HT1080 (cell line): ENCODE measurements at places on chromosomes 2 and 18.

DNA sequence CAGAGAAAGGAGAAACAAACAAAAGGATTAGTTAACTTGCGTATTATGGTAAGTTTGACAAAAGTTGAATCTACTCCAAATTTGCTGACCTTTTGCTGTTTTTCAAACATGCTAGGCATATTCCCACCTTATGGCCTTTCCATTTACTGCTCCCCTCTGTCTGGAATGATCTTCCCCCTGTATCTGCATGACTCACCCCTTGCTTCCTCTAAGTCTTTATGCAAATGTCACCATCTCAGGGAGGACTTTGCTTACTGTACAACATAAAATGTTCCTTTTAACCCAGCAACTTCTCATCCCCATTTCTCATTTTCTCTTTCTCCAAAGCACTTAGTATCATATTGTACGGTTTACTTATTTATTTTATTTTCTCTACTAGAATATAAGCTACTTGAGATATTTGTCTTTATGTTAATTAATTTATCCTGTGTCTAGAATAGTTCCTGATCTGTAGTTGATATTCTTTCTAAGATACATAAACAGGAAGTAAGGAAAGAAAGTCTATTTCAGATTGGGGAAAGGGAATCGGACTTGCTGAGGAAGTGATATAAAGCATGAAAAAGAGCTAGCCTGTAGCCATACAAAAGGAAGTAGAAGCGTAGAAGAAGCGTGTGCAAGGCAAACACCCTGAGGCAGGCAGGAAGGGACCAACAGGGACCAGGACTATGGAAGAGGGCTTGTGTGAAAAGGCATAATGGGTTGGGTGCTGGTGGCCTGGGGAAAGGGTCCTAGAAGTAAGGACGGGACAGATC is 144.9 kb upstream of the ERBB4 start:
- peak; percentile 54 for DNase-seq

- DNase-seq: no peak
Observed at GRCh38 chr2:68420254-68420910, 46.7 kb downstream of the FBXO48 start.

DNA sequence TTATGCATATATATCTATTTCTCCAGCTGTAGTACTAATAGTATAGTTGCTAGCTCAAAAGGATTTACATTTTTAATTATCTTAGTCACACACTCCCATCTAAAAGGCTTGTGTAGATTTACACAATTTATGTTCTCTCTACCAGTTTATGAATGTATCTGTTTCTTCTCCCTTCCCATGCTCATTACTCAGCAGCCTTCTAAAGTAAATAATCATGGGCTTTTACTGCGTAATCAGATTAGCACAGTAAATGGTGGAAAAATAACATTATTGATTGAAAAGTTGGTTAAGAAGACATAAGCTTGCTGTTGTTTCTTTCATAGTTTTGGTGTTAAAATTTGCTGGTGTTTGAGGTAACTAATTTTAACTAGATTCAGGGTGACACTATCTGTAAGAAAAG is 81.8 kb downstream of the PTPN4 start:
- no peak for DNase-seq

GRCh38 chr2:160931531-160931930 is 228.7 kb upstream of the TANK start:
- no peak for DNase-seq

GRCh38 chr2:222797261-222797660 is 63.6 kb upstream of the ACSL3 start:
- DNase-seq: no peak

- no peak for DNase-seq
Observed at GRCh38 chr2:9539531-9539930, 16.1 kb downstream of the ADAM17 start.

GRCh38 chr2:209189893-209190292 is 234.0 kb upstream of the MAP2 start:
- no peak for DNase-seq

DNA sequence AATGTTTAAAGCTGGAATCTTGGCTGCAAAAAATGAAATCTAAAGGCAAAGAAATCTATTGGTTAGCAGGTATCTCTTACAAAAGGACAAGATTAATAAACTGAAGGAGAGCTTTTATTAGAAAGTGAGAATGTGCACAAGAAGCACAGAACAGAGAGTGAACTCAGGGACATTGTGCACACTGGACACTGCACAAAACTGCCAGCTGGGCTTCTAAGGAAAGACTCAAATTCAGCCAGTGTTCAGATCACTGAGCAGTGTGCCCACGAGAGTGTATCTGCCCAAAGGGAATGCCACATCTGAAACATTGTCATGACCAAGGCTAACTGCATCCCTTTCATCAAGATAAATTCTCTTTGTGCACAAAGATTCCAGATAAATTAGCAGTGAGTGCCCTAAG is 129.7 kb upstream of the KCNH7 start:
- DNase-seq: no peak

GRCh38 chr2:120902592-120902991 is 166.9 kb downstream of the GLI2 start:
- DNase-seq: no peak

GRCh38 chr2:235555371-235555770 is 61.5 kb downstream of the AGAP1 start:
- no peak for DNase-seq

DNA sequence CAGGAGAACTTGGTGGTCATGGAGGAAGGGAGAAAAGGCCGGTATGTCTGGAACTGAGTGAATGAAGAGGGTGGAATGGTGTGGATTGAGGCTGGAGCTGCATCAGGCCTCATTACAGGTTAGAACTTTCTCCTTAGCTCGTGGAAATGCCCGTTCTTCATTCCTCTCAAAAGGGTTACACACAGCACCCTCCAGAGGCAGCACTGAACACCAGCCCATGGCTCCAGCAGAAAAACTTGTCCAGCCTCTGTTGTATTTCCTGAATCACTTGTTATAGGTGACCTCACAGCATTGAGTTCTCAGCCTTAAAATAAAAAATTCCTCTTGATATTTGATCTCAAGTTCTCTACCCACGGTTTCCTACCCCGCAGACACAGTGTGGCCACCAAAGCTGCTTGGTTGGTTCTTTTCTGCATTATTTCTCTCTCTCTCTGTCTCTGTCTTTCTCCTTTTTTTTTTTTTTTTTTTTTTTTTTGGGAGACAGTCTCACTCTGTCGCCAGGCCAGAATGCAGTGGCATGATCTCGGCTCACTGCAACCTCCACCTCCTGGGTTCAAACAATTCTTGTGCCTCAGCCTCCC is 89.6 kb downstream of the ITGB1BP1 start:
- peak; percentile 83 for DNase-seq

DNA sequence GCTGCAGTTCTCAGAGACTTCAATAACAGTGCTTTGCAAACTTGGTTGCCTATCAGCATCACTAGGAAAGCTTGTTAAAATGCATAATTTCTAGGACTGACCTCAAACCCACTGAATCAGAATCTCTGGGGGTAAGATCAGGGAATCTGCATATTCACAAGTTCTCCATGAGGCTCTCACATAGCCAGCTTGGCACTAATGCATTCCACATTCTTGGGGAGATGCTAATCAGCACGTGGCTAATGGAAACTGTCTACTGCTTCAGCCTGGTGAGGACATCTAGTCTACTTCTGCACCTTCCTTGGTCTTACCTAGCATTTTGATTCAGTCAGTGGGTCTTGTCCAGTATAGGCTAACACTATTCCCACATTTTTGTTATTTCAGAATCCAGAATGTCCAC is 56.3 kb downstream of the RBKS start:
- no peak for DNase-seq

- DNase-seq: no peak
Observed at GRCh38 chr2:147378403-147378802, 466.4 kb upstream of the ACVR2A start.

GRCh38 chr2:229901819-229902218 is 20.0 kb downstream of the TRIP12 start:
- peak; percentile 80 for DNase-seq

GRCh38 chr2:101817481-101817880 is 120.0 kb downstream of the MAP4K4 start:
- DNase-seq: no peak

- DNase-seq: no peak
Observed at GRCh38 chr2:3557639-3558204, 411 bp downstream of the RNASEH1 start.

DNA sequence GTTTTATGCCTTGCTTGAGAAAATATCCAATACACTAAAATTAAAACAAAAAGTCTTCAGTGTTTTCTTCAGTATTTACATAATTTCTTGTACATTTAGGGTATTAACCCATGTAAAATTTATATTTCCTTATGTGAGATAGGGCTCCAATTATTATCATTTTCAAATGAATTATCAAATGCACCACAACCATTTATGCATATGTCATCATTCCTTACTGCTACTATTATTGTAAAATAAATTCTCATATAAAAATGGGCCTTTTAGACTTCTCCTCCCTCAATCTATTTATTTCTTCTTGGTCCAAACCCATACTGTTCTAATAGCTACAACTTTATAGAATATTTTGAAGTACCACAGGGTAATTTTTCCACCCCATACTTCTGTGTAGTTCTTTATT is 175.3 kb upstream of the LYPD1 start:
- DNase-seq: no peak

GRCh38 chr2:178920916-178921513 is 113.8 kb upstream of the TTN start:
- no peak for DNase-seq

DNA sequence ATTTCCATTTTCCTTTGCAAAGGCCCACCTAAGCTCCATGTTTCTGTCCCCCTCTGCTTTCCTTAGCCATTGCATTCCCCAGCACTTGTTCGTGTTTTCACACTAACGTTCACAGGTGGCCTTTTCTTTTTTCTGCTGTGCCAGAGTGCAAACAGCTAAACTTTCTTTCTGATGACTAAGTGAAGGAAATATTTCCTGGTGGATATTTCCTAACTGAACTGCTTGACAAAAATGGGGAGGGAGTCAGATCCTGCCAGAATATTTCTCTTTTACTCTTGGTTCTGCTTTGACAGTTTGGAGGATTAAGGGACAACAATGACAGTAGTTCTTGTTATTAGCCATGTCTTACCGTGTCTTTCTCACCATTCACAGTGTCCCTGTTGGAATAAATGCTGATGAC is 344.0 kb downstream of the ARHGAP15 start:
- DNase-seq: peak; percentile 61

GRCh38 chr2:40039549-40039948 is 260.5 kb upstream of the THUMPD2 start:
- no peak for DNase-seq

DNA sequence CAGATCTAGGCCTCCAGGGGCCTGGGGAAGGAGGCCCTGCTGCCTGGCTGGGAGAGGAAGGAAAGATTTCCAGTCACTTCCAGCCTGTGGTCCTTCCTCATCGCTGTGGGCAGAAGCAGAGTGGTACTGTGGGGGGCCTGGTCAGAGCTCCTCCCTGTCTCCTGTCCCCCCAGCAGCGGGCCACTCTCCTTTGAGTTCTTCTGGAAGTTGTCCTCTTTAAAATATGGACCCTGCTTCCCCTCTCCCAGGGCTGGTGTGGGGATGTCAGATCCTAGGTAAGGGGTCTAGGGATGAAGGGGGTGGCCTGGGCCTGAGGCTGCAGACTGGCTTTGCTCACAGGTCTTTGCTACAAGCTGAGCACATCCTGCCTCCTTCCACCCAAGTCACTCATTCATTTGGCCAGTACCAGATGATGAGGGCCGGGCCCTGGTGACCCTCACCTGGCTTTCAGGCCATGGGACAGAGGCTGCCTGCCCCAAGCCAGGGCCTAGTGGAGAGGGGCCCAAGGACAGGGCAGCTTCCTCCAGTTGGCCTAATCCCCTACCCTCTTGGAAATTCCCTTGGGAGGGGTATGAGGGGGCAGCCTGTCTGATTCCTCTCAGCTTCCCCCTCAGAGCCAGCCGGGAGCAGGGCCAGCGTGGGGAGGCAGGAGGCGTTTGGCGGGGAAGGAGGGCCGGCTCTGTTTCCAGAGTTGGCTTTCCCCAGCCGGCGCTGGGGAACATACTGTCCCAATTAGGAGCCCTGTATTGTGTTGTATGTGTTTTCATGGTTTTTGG is 231.9 kb downstream of the DYSF start:
- no peak for DNase-seq

GRCh38 chr2:230008708-230009066 is 60.0 kb downstream of the SLC16A14 start:
- no peak for DNase-seq

DNA sequence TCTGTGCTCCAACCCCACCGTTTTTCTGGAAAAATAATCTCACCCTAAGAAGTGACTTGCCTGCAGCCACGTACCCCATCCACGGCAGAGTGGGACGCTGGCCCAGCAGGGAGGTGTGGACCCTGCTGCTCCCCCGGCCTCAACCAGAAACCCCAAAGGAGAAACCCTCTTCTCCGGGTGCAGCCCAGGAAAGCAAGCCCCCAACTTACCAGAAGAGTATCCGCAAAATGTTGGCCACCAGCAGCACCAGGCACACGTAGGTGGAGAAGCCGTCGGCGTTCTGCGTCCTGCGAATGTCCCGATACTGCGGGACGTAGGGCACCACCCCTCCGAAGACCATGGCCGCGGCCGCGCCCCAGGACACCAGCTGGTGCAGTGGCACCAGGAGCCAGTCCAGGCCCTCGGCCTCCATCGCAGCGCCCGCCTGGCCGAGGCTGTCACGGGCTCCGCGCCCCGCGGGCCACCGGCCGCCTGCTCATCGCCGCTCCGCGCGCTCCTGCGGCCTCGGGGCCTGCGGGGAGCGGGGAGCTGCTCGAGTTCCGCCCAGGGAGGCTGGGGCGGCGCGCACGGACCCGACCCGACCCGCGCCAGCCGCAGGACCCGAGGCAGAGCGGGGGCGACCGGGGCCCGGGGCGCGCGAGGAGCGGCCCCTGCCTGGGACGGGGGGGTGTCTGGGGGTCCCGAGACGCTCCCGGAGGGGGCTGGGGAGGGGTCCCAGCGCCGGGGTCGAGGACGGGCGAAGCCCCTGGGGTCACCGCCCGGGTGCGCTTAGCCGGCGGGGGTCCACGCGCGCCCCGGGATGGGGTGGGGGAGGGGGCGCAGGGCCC is 725 bp downstream of the SLC66A2 start:
- DNase-seq: no peak

- no peak for DNase-seq
Observed at GRCh38 chr2:46816151-46816845, 99.3 kb downstream of the MCFD2 start.

GRCh38 chr2:74585406-74586185 is 31.1 kb downstream of the DOK1 start:
- DNase-seq: no peak

DNA sequence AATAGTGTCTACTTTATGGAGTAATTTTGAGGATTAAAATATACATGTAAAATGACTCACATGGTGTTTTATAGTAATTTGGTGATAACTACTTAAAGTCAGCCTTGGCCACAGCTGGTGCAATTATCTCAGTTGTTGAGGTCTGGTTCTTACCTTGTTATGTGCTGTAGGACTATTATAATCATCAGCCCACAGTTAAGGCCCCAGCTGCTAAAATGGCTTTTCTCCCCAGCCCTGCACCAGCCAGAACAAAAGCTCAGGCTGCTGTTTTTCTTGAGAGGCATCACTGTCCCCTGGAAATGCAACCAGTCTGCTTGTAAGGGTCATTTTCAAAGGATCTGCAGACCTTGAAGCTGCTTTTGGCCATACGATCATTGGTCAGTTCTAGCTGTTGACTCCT is 283.3 kb upstream of the THUMPD2 start:
- no peak for DNase-seq
